ENCODE measurements at places on chromosomes 1 and 21.

GRCh38 chr1:65952696-65953095, 160.0 kb downstream of the PDE4B start:
- DNase-seq = no peak

- DNase-seq = no peak
Measured at GRCh38 chr1:18232052-18232451, 124.5 kb downstream of the IGSF21 start.

GRCh38 chr21:34774750-34775149, 106.0 kb downstream of the CLIC6 start:
- no peak for DNase-seq

DNA sequence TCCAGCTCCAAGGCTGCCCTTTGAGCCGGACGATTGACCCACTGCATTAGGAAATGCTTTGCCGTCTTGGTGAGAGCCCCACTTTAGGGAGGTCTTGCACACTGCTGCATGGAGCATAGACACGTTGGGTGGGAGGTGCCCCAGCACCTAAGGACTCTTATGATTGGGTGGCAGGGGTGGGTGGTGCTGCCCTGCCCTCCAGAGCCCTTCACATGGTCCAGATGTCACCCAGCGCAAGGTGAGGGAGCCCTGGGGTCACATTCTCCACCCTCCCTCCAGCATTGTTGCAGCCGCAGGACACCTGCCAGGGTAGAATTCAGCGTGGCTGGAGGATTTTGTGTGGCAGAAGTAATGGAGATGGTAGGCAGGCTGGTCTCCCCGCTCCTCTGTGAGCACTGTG, 137.4 kb upstream of the COL6A1 start:
- no peak for DNase-seq

GRCh38 chr1:116006486-116006964, 30.2 kb downstream of the SLC22A15 start:
- no peak for DNase-seq

- no peak for DNase-seq
Measured at GRCh38 chr1:99384021-99384420, 119.7 kb downstream of the PLPPR4 start.

GRCh38 chr1:27713139-27713725, 12.5 kb upstream of the FAM76A start:
- no peak for DNase-seq

- no peak for DNase-seq
Measured at GRCh38 chr1:23915466-23915865, 2.3 kb upstream of the CNR2 start.

DNA sequence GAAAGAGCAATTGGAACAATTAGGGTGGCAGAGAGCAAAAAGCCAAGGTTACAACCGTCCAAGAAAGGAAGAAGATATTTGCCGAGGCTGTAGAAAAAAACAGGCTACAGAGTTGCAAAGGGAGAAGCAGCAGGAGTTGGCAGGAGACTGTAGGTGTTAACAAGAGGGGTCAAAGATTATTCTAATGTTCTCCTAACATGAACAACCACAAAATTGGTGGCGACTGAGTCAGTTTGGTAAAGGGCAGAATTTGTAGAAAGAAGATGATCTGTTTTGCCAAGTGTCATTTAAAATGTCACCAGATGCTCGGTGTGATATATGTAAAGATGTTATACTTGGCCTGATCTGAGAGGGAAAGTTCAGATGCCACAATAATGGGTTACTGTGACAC, 401 bp upstream of the PRUNE1 start:
- no peak for DNase-seq

DNA sequence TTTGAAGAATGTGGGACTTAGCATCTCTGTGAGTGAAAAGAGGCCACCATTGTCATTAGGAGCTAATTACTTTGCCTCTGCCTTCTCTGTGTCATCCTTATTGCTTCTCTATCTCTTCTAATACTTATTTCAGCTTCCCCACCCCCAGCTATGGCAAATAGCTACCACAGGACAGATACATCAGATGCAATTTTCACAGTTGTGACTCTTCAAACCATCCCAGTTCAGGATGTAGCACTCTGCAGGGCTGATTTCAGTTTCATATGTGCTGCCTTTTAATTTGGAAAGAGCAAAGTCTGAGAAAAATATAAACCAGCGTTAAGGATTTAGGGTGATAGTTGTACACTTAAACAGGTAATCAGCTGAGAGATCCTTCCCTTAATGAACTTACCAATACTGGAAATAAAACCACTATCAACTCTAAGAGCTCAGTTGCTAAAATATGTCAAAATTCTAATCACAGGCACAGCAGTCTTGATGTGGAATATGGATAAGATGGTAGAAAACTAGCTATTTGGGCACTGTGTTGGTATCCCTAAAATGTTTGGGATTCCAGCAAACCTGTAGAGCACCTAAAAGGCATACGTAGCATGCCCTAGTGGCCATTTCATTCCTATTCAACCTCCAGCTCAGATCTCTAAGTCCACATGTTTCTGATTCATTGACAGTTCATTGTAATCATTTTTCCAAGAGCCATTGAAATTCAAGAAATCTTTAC, 148.4 kb downstream of the SYT2 start:
- no peak for DNase-seq

DNA sequence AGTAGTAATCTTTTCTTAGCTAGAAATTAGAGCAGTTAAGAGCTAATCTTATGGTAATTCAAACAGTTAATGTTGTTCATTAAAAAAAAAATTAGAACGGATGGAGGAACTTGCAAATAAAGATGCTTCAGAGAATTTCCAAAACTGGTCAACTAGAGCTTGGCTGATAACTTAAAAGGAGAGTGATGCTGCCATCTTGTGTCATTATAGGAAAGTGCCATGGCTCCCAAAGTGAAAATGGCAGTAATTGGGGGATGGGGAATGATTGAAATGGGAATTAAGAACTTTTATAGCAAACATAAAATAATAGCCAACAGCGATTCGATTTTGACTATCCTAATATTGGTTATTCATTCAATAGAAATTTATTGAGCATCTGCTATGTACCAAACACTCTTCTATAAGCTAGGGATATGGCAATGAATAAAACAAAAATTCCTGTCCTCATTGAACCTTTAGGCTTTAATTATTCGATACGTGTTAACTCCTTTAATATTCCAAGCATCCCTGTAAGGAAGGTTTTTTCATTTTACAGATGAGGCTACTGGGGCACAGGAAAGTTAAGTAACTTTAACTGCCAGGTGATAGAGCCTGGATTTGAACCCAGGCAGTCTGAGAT, 5.7 kb upstream of the PLPP3 start:
- no peak for DNase-seq

DNA sequence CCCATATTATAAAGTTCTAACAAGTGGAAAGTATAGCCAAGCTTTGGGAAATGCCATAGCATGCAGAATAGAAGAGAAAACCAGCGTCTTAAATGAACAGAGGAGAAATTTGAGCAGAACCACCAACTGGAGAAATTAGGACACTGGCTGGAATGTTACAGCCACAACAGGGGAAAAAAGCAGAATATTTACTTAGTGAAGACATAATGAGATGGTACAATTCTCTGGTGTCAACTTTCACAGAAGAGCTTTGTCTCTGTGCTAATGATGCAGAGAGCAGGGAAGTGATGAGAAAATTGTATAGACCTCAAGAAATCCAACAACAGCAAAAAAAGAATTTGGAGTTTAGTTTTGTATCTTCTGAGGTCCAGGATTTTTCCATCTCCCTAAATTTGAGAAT, 249.7 kb downstream of the KIF26B start:
- DNase-seq = no peak

DNA sequence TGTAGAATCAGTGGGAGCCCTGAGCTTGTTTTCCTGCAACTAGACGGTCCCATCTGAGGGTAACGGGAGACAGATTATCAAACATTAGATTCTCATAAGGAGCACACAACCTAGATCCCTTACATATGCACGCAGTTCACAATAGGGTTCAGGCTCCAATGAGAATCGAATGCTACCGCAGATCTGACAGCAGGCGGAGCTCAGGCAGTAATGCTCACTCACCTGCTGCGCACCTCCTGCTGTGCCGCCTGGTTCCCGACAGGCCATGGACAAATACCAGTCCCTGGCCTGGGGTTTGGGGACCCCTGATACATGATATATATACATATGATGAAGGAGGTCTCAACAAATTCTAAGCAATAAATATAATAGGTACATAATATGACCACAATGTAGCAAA, 19.7 kb upstream of the SMIM12 start:
- no peak for DNase-seq

DNA sequence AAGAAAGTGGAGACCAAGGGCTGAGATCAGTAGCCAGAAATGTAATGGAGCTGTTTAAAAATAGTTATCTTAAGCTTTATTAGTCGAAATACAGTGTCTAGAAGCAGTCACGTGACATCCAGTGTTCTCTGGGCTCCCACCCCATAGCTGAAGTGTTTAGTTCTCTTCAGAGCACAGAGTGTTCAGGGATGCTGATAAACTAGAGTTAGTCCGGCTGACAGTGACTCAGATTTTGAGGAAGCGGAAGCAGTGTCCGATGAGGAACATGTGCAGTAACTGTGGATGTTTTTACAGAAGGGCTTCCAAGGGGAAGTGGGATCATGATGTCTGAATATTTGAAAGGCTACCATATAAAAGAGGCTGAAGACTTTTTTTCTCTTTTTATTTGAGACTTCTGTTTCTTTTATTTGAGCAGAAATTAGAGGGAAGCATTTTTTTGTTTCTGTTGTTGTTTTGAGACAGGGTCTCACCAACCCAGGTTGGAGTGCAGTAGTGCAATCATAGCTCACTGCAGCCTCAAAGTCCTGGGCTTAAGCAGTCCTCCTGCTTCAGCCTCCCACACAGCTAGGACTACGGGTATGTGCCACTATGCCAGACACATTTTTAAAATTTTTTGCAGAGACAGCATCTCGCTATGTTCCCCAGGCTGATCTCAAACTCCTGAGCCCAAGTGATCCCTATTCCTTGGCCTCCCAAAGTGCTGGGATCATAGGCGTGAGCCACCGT, 124.2 kb downstream of the GALNT2 start:
- DNase-seq = no peak

- DNase-seq = no peak
Measured at GRCh38 chr1:66206563-66207144, 327.3 kb upstream of the SGIP1 start.

DNA sequence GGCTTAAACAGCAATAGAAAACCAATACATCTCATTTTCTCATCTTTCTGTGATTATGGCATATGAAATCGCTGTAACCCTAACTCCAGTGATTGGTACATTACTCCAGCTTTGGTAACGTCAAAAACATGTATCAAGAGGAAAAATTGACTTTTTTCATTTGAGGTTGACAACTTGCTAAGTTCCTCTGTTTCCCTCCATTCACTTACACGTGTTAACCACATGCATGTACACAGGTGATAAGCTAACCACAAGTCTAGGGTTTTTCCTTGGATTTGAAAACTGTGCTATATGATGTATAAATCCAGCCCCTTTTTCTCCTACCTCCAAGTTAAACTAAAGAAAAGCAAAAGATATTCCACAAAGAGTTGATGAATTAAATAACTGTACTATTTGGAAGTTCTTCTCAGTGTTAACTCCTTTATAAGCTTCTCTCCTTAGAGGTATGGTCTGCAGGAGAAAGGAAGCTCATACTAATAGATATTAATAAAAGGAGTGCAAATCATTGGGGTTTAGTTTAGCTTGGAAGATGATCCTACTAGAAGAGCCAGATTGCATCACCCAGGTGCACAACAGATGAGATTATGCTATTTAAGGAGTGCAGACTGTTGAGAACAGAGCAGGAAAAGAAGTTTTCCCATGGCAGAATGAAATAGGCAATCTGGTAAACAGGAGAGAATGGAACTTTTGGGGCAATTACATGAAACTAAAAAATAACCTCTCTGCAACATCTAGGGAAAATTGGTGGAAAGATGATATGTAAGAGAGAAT, 277.9 kb downstream of the GRIK1 start:
- no peak for DNase-seq

- peak; percentile 72 for DNase-seq
Measured at GRCh38 chr1:36411674-36412648, 14.3 kb upstream of the LSM10 start.

DNA sequence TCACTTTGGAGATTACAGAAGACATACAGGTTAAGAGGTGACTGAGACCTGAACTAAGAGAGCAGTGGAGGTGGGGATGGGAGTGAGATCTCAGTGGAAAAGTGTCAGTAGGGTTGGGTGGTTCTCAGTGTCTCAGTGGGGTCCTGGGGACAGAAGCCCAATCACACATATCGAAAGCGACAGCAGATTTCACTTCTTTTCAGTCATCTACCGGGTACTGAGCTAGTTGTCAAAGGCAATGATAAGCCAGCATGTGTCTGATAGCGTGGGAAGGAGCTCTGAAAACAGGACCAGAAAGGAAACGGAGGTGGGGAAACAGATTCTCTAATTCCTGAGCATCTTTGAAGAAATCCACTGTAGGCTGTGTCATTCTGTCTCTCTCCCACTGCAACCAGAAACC, 59.5 kb downstream of the RHOU start:
- peak; percentile 67 for DNase-seq

DNA sequence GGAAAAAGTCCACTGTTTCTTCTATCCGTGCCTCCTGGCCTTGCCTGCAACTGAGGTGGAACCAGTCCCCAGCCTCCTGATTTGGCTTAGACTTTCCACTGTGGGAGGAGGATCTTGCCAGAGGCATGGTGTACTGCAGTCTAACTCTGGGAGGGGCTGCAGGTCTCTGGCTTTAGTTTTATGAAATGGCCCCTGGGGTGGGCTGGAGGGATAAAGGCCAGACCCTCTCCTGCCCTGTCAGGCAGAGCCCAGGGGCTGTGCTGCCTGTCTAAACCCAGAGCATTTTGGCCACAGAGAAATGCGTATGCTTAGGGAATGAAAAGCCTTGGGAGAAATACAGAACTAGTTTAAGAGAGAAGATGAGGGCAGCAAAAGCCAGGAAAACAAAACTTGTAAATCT, 73.0 kb downstream of the ABCA4 start:
- no peak for DNase-seq

DNA sequence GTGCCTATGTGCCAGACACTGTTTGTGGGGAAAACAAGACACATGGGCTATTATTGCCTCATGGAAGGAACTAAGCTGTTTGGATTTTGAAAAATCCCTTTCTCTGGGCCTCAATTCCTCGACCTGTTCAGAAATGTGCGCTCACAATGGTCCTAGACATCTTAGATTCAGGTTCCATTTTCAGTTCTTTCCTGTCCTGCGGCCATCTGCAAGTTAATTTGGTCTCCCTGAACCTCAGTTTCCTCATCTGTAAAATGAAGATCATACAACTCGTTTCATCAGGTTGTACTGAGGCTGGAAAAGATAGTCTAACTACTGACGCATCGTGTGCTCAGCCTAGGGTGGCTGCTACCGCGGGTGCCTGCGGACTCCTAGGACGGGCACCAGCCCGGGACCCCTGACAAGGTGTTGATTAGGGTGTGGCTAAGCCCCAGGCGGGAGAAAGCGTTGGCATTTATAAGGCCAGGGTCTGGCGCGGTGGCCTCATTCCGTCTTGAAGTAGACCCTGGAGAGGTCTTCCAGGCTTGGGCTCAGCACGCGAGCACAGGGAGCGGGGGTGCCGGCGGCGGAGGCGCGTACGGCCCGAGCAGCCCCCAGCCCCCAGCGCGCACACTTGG, 493 bp upstream of the ELOA start:
- peak; percentile 32 for DNase-seq

GRCh38 chr1:31487143-31487542, 74.1 kb downstream of the SERINC2 start:
- no peak for DNase-seq

Measured in stimulated activated CD4-positive, alpha-beta T cell treated with anti-CD3 and anti-CD28 coated beads, Interleukin-1b, Interleukin-23, amount 100 ng/mL, for 48 hours (primary cell).